ENCODE measurements at places on chromosomes 12 and 14. TPM values are rescaled to one million over a fixed set of nuclear protein-coding genes. Genes with fewer than 3 reads are reported as not detected.

GRCh38 chr12:44335030-44335429 lies 499.1 kb downstream of the TMEM117 start:
- H3K4me3 ChIP-seq, result no peak overlapping the region
- H3K36me3 ChIP-seq, result peaks cover 3% of the 10 kb centered on the region
- no peaks in the 10 kb centered on the region for H3K27me3 ChIP-seq
- no peak for DNase-seq

DNA sequence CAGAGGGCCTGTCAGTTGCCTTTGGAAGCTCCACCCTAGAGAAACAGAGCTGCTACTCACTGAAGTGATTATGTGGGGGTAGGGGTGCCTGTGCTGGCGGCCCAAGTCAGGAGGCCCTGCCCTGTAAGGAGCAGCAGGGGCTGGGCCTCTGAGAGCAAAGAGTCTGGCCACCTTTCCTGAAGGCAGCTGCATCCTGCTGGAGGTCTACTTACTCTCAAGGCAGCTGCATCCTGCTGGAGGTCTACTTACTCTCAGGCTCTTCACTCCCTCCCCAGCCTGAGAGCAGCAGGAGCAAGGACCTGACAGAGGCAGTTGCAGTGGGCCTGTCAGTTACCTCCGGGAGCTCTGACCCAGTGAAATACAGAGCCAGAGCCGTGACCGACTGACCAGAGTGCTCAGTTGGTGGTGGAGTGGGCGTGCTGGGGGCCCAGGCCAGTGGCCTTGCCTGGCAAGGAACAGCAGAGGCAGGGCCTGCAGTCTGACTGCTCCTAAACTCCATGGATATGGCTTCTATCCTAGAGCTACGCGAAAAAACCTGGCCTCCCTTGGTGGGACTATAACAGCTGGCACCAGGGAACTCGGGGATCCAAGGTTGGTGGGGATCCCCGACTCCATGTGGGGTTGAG lies 32.3 kb downstream of the RAD51B start:
- H3K36me3 ChIP-seq, result peaks cover 23% of the 10 kb centered on the region
- no peak overlapping the region for H3K27ac ChIP-seq
- no peak overlapping the region for H3K4me3 ChIP-seq
- peaks cover 13% of the 10 kb centered on the region for H3K4me1 ChIP-seq
- H3K27me3 ChIP-seq, result no peaks in the 10 kb centered on the region

Gene SUDS3
- 22.3 TPM for total RNA-seq

Gene NDUFA9
- total RNA-seq, result 148 TPM

- H3K27ac ChIP-seq, result no peak overlapping the region
- H3K4me3 ChIP-seq, result no peak overlapping the region
- no peaks in the 10 kb centered on the region for H3K27me3 ChIP-seq
- no peaks in the 10 kb centered on the region for H3K4me1 ChIP-seq
Observed at GRCh38 chr12:115251727-115252126, 567.8 kb upstream of the TBX3 start.

- no peak overlapping the region for H3K4me3 ChIP-seq
- no peak for DNase-seq
- peaks cover 13% of the 10 kb centered on the region for H3K4me1 ChIP-seq
- H3K27me3 ChIP-seq, result peaks cover 13% of the 10 kb centered on the region
Observed at GRCh38 chr12:124694846-124695497, 127.6 kb upstream of the NCOR2 start.

- no peak overlapping the region for H3K4me3 ChIP-seq
- no peak overlapping the region for H3K27ac ChIP-seq
- no peaks in the 10 kb centered on the region for H3K4me1 ChIP-seq
Observed at GRCh38 chr12:112820796-112821195, 29.2 kb downstream of the RPH3A start.

Gene APPL2
- total RNA-seq, result 13.4 TPM

Gene KCNMB4
- 0.82 TPM for total RNA-seq

- H3K27ac ChIP-seq, result no peak overlapping the region
- no peak overlapping the region for H3K4me3 ChIP-seq
- H3K36me3 ChIP-seq, result no peaks in the 10 kb centered on the region
- H3K4me1 ChIP-seq, result no peaks in the 10 kb centered on the region
- no peak for DNase-seq
Observed at GRCh38 chr12:77667101-77667500, 163.6 kb upstream of the NAV3 start.

GRCh38 chr12:126617312-126617711 lies 1552.1 kb downstream of the AACS start:
- no peak overlapping the region for H3K4me3 ChIP-seq
- DNase-seq, result no peak
- H3K4me1 ChIP-seq, result no peaks in the 10 kb centered on the region
- H3K27me3 ChIP-seq, result no peaks in the 10 kb centered on the region
- H3K36me3 ChIP-seq, result no peaks in the 10 kb centered on the region

- peaks cover 23% of the 10 kb centered on the region for H3K36me3 ChIP-seq
- H3K27me3 ChIP-seq, result no peaks in the 10 kb centered on the region
- peaks cover 11% of the 10 kb centered on the region for H3K4me1 ChIP-seq
- no peak for DNase-seq
- H3K4me3 ChIP-seq, result no peak overlapping the region
- no peak overlapping the region for H3K27ac ChIP-seq
Observed at GRCh38 chr12:47687636-47688035, 18.2 kb downstream of the RPAP3 start.

- no peak overlapping the region for H3K27ac ChIP-seq
- H3K4me1 ChIP-seq, result no peaks in the 10 kb centered on the region
- no peak for DNase-seq
- peaks cover 11% of the 10 kb centered on the region for H3K27me3 ChIP-seq
Observed at GRCh38 chr14:30443368-30444007, 115.5 kb upstream of the G2E3 start.

Gene RASAL1
- 1.9 TPM for total RNA-seq

GRCh38 chr12:104747330-104747729 lies 210.8 kb downstream of the SLC41A2 start:
- H3K27ac ChIP-seq, result peak overlapping the region; percentile 66
- peaks cover 28% of the 10 kb centered on the region for H3K4me1 ChIP-seq
- H3K4me3 ChIP-seq, result peak overlapping the region; percentile 23

DNA sequence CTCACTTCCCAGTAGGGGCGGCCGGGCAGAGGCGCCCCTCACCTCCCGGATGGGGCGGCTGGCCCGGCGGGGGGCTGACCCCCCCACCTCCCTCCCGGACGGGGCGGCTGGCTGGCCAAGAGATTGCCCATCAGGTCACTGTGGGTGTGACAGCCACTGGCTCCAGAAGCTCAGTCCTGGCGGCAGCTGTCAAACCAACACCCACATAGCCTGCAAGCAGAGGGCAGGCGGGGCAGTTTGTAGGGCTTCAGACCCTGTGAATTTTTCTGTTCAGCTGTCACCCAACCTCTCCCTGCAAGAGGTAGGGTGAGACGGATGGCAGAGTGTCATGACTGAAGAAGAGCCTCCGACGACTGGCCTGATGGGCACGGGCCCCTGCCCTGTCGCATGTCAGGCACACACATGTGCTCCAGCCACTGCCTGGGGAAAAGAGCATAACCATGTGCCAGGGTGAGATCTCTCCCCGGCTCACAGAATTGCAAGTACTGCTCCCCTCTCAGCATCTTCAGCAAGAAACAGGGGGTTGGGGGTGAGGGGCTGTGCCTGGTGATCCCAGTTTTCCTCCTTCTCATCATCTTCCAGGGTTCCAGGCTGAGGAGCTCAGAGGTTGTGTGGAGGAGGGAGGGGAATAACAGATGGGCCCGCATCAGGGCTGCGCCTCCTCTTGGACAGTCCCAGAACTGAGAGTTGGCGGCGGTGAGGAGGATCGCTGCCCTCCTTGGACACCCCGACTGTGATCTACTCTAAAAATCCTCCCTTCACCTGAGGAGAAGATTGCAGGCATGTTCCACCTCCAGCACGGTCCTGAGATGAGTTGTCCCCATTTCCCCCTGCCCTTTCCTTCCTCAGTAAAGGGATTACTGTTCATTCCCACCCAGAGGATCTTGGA lies 11.2 kb upstream of the PRPH start:
- no peaks in the 10 kb centered on the region for H3K36me3 ChIP-seq
- H3K4me1 ChIP-seq, result no peaks in the 10 kb centered on the region
- no peak for DNase-seq
- H3K27ac ChIP-seq, result no peak overlapping the region
- H3K4me3 ChIP-seq, result no peak overlapping the region

Gene IL31
- total RNA-seq, result not detected

DNA sequence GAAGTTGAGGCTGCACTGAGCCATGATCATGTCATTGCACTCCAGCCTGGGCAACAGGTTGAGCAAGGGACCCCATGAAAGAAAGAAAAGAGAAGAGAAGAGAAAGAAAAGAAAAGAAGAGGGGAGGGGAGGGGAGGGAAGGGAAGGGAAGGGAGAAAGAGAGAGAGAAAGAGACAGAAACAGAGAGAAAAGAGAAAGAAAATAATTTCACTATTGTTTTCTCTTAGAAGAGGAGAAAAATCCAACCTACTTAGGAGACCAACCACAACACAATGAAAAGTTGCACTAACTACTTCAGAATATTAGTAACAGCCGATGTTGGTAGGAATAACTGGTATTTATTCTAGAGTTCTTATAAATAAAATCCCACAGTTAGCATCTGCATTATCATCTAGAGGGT lies 9.6 kb downstream of the TRAPPC6B start:
- no peaks in the 10 kb centered on the region for H3K27me3 ChIP-seq
- peaks cover 19% of the 10 kb centered on the region for H3K4me1 ChIP-seq
- H3K4me3 ChIP-seq, result no peak overlapping the region

Gene NAV3
- total RNA-seq, result not detected

- H3K27ac ChIP-seq, result peak overlapping the region; percentile 95
- peaks cover 10% of the 10 kb centered on the region for H3K27me3 ChIP-seq
- peak overlapping the region; percentile 96 for H3K4me3 ChIP-seq
- H3K36me3 ChIP-seq, result peaks cover 24% of the 10 kb centered on the region
Observed at GRCh38 chr14:103385929-103386712, 906 bp downstream of the MARK3 start.

Measured in activated naive CD8-positive, alpha-beta T cell treated with anti-CD3 and anti-CD28 coated beads for 36 hours (primary cell).